M059J (cell line): ENCODE measurements at places on chromosomes 7 and 10.

DNA sequence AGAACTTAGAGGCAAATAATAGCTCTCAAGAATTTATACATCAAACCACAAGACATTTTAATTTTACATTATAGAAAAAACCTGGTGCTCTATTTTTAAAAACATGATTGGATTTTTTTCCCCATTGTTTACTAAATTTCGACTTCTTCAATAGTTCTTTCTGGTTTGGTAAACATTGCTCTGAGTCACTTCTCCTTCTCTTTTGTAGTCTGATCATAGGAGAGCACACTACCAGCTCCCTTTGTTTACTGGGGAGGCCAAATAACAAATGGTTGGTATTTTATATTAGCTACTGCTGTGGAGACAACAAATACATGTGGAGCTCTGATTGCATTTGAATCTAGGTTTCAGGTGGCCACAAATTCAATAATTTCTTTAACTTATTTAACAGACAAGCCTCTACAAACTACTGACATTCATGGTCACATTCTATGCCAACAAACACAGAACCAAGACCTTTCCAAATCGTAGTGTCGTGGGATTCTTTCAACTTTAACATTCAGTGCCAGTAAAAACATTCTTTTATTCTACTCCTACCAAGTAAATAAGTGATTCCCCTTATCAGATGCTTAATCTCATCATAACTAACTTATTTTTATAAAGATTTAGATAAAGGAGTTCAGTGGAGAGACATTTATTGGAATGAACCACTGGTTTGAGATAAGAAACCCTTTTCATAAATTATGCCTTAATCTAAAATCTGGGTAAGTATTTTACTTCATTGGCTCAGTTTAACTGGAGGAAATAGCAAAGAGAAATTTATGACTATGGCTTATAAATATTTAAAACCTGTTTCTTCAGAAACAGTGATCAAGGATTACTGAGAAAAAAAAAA, 17.7 kb upstream of the FXYD4 start:
- no peak for DNase-seq

- no peak for DNase-seq
Measured at GRCh38 chr10:1670541-1671365, 66.6 kb downstream of the ADARB2 start.

DNA sequence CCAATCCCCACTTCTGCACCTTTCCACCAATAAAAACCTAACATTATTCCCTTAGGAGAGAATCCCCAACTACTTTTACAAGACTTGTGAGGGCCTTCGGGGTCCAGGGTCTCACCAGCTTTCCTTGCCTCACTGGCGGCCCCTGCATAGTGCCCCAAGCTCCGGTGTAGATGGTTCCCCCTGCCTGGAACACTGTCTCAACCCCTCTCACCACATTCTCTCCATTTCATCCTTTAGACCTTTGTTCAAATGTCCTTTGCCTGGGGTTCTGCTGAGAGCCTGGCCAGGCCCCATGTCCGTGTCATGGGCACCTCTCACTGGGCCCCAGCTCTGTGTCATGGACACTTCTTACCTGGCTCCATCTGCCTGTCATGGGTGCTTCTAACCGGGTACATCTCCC, 64.5 kb upstream of the SORCS3 start:
- no peak for DNase-seq

DNA sequence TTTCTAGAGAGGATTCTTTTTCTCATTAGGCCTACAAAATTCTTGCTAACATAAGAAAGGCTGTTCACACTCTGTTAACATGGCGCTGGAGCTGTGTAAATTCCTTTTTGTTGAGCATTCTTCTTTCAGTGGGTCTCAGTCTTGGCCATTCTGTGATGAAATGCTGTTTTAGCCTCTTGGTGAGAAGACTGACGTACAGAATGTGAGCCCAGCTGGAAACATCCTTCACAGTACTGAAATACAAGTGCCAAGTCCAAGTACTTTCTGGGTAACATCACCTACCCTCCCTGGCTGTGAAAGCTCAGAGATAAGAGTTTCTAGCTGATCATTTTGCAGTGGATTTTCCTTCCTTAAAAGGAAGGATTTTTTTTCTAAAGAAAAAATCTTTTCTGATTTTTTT, 231.8 kb downstream of the AHR start:
- DNase-seq = no peak

DNA sequence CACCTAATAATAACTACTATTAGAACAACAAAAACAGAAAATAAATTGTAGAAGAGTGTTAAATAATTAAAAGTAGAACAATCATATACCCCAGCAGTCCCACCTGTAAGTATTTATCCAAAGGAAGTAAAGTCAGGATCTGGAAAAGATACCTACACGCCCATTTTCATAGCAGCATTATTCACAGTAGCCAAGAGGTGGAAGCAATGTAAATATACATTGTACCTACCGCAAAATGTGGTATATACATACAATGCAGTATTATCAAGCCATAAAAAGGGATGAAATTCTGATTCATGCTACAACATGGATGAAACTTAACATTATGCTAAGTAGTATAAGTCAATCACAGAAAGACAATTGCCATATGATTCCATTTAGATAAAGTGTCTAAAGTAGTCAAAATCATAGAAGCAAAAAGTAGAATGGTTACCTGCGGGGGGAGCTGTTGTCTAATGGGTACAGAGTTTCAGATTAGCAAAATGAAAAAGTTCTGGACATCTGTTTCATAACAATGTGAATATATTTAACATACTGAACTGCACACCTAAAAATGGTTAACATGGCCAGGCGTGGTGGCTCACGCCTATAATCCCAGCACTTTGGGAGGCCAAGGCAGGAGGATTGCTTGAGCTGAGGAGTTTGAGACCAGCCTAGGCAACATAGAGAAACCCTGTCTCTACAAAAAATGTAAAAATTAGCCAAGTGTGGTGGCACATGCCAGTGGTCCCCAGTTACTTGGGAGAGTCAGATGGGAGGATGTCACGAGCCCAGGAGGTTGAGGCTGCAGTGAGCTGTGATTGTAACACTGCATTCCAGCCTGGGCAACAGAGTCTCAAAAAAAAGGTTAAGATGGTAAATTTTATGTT, 6.0 kb upstream of the TMED4 start:
- DNase-seq = peak; percentile 69

DNA sequence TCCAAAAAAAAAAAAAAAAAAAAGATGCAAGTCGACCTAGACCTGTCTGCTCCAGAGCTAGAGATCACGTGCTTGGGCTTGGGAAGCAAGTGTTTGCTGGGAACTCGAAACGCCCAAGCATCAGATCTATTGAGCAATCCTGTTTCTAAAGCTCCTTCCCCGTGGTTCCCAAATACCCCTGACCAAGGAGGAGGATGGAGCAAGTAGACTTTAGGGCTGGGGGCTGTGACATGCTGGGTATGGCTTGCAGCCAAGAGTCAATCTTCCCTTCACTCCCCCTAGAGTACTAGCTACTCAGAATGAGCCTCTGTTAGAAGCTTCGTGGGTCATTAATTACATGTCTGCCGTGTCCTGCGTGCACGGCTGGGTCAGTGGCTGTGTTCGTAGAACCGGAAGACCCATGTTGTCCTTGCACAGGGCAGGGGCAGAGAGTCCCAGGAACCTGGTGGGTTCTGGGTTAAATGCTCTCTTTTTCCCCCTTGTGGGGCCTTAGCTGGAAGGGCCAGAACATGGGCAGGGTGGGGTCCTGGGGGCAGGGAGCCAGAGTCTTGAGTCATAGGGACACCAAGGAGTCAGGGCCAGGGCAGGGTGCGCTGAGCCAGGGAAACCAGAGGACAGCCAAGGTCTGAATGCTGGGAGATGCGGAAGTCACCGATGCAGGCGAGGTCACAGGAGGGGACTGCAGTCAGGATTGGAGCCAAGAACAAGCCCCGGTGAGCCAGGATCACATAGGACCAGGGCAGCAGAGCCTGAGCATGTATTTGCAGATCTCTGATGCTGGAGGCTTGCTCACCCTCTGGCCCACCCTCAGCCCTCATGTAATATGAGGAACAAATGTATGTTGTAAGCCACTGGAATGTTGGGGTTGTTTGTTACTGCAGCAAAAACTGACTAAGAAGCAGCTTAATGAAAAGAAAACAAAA, 34.6 kb upstream of the TPST1 start:
- DNase-seq = no peak

- no peak for DNase-seq
Measured at GRCh38 chr7:152144557-152145245, 119.2 kb downstream of the GALNT11 start.

DNA sequence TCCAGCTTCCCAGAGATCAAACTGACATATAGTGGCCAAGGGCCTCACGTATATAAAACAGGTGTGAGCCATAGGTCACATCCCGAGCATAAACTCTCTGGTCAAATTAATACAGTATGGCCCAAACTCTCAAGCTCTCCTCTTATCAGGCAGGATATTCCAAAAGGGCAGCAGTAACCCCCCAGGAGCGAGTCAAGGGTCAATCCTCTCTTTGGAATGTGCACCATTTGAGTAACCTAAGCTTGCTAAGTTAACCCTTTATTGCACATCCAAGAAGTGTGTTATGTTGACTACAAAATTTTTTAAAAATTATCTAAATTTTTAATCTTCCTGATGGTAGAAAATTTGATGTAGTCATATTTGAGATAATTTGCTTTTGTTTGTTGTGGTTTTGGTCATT, 4.5 kb upstream of the TRIM24 start:
- no peak for DNase-seq

GRCh38 chr7:71454981-71455380, 323.0 kb downstream of the GALNT17 start:
- no peak for DNase-seq

DNA sequence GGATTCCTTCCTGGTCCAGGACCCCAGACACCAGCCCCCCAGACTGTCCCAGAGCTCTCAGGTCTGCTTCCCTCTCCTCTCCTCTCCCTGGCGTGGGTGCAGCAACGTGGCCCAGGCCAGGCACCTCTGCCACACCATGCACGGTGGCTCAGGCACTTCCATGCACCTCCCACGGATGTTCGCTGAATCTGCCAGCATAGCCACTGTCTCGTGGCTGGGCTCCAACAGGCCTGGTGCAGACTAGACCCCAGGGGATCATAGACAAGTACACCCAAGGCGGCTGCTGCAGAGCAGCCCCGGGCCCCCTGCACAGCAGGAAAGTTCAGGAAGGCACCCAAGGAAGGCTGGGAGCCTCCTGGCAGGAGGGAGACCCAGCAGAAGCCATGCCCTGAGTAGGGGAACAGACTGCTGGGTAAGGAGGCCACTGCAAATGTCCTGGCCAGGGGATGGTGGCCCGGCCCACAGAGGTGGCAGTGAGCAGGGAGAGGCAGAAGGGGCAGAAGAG, 4.4 kb downstream of the RASGEF1A start:
- no peak for DNase-seq

- DNase-seq = peak; percentile 51
Measured at GRCh38 chr7:100694098-100694745, at the start of gene GIGYF1. TSS of gene GIGYF1 (minus strand) at chr7:100694250. CDS start at chr7:100688238, 6,012 bp downstream.

- DNase-seq = no peak
Measured at GRCh38 chr10:84254552-84255478, 10.0 kb downstream of the RGR start.

- DNase-seq = no peak
Measured at GRCh38 chr10:86057708-86058107, 308.9 kb downstream of the GRID1 start.

- no peak for DNase-seq
Measured at GRCh38 chr10:72174297-72174662, 41.5 kb upstream of the ANAPC16 start.

- DNase-seq = no peak
Measured at GRCh38 chr7:95974108-95974507, 201.8 kb downstream of the DYNC1I1 start.

DNA sequence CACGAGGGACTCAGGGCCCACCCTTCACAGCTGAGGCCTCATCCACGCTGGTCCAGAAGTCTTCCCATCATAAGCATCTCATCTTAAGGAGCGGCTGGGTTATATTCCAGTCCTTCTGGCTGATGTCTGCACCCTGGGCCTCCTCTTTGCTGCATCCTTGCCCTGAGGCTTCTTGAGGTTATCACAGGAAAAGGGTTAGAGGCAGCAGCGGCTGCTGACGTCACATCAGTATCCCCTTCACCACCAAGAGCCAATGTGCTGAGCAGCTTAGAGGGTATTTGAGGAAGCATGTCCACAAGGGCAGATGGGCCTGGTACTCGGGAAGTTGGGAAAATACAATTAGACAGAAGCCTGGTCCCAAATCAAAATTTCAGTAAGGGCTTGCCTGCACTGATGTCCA, 125.1 kb downstream of the PLXNA4 start:
- DNase-seq = no peak

GRCh38 chr7:129493555-129493954, 8.8 kb upstream of the SMKR1 start:
- peak; percentile 46 for DNase-seq

- DNase-seq = peak; percentile 83
Measured at GRCh38 chr7:55255496-55256445, 109.4 kb upstream of the LANCL2 start.

DNA sequence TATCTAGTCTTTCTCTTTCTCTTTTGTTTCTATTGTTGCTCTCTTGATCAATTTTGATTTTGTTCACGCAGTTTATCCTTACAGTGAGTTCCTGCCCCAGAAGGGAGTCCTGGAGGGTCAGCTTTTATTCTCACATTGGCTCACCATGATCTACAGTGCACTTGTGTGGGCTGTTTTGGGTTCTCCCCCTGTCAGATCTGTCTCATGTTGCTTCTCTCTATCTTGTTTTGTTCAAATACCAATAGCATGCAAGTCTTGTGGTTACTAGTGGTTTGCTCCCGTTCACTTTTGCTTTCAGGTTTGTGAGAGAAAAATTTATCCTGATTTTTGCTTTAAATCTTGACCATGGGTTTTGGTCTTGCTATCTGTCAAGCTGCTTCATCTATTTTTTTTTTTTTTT, 74.3 kb downstream of the PTN start:
- DNase-seq = no peak

GRCh38 chr10:3687510-3688081, 97.4 kb downstream of the KLF6 start:
- DNase-seq = no peak

DNA sequence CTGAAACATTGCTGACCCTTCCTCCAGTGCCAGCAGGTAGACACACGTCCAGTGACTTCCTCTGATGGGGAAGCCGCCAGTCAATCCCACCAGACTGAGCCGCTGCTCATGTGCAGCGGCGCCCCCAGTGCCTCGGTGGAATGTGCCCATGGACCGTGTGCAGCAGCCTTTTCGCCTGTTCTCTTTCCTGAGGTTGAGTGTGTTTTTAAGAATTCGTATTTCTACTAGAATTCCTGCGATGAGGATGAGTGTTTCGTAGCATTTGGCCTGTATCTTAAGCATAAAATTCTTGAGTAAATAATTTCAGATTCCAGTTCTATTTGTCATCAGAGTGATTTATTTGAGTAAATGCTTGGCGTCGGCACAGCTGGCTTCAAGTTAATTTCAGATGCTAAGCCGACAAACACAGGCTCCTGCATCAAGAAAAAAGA, 35.4 kb downstream of the BNIP3 start:
- peak; percentile 88 for DNase-seq
